ENCODE measurements at places on chromosomes 6 and 20. TPM values are rescaled to one million over a fixed set of nuclear protein-coding genes. Genes with fewer than 3 reads are reported as not detected.

The NKX2-2 gene
- total RNA-seq = not detected

The SCGN gene
- total RNA-seq = not detected

The RTN4IP1 gene
- 8.0 TPM for total RNA-seq

The THEMIS gene
- 9.5 TPM for total RNA-seq

The TRIM40 gene
- not detected for total RNA-seq

The CASS4 gene
- total RNA-seq = 8.6 TPM

The CAP2 gene
- not detected for total RNA-seq

The ADGB gene
- not detected for total RNA-seq

The SLC24A3 gene
- not detected for total RNA-seq

The C20orf144 gene
- total RNA-seq = 0.31 TPM

The HIVEP2 gene
- total RNA-seq = 25.1 TPM

The FAM83B gene
- not detected for total RNA-seq

The PCSK2 gene
- not detected for total RNA-seq

The OR11A1 gene
- total RNA-seq = not detected

The HLA-DPA1 gene
- 20.9 TPM for total RNA-seq

The SLC17A1 gene
- total RNA-seq = not detected

The MLN gene
- total RNA-seq = not detected

The ZNFX1 gene
- 45.3 TPM for total RNA-seq

The TEAD3 gene
- total RNA-seq = 1.8 TPM

The SPATS1 gene
- total RNA-seq = not detected

The CCM2L gene
- total RNA-seq = not detected

The GABRR1 gene
- not detected for total RNA-seq

The FLRT3 gene
- total RNA-seq = not detected

The GPR6 gene
- total RNA-seq = not detected

The PSORS1C2 gene
- not detected for total RNA-seq

The TREM2 gene
- not detected for total RNA-seq

The PXDC1 gene
- 3.9 TPM for total RNA-seq

The TRIM15 gene
- total RNA-seq = 1.6 TPM

The ELOVL4 gene
- total RNA-seq = 1.3 TPM

The FNDC11 gene
- 0.55 TPM for total RNA-seq

The DEFB128 gene
- total RNA-seq = not detected

The EBF4 gene
- 6.6 TPM for total RNA-seq

The RFX6 gene
- not detected for total RNA-seq

The GNMT gene
- total RNA-seq = not detected

The TCP11 gene
- total RNA-seq = not detected

The GSTA2 gene
- not detected for total RNA-seq

The CST2 gene
- not detected for total RNA-seq

The PAK5 gene
- not detected for total RNA-seq

The NRSN1 gene
- total RNA-seq = not detected

The THBS2 gene
- not detected for total RNA-seq

The CLPSL2 gene
- total RNA-seq = not detected

The TNXB gene
- 5.2 TPM for total RNA-seq

The PLCB1 gene
- 3.9 TPM for total RNA-seq

The MAN1A1 gene
- total RNA-seq = 23.9 TPM

Measured in activated CD4-positive, alpha-beta memory T cell treated with anti-CD3 and anti-CD28 coated beads for 36 hours (primary cell).